ENCODE measurements at places on chromosomes 5 and 9.

DNA sequence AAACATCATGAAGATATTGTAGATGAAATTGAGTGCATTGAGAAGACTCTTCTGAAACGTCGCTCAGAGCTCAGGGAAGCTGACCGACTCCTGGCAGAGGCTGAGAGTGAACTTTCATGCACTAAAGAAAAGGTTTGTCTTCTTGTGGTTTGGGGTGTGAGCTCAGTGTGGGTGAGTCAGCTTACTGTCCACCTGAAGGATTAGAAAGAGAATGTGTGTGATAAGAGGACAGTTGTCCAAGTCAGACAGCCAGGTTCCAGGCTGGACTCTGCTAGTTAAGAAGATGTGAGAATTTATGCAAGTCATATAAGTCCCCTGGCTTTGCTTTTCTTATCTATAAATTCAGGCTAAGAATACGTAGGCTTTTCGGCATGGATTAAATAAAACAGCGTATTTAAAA lies 46.9 kb downstream of the RAB14 start:
- no peak for DNase-seq

- DNase-seq = no peak
Measured at GRCh38 chr5:2163940-2164490, 281.3 kb upstream of the IRX4 start.

DNA sequence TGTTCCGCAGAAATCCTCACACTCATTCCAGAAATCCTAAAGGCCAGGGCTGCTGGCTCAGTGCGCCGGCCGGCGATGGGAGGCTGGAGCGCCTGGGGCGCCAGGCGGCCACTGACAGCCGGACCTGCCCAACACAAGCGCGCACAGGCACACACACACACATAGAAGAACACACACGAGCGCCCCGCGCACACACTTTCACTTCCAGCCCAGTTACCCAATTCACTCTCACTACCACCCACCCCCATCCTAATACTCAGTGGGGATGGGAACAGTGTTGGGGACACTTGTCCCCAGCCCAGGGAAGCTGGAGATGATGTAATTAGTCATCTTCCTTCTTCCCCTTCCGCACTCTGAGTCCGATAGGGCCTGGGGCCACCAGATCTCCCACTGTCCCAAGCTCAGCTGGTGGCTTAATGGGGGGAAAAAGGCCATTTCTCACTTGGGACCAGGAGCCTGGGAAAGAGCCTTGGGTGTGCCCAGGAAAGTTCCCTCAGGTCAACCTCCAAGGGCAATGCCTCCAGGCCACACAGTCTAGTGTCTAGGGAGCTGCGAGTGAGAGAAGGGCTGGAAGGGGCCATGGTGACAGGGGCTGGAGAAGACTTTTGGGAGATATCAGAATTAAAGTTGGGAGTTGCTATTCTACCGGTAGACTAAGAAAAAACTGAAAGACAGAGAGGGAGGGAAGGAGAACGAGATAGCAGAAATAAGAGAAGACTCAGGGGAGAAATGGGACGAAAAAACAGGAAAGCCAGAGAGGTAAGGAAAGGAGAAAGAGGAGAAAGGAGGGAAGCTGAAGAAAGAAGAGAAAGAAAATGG lies 1.7 kb downstream of the EBF1 start:
- no peak for DNase-seq

- peak; percentile 81 for DNase-seq
Measured at GRCh38 chr5:109455598-109456096, 45.9 kb upstream of the PJA2 start.

GRCh38 chr9:6686396-6686795 lies 40.9 kb upstream of the GLDC start:
- peak; percentile 25 for DNase-seq
